ENCODE measurements at places on chromosomes 5 and 9.

DNA sequence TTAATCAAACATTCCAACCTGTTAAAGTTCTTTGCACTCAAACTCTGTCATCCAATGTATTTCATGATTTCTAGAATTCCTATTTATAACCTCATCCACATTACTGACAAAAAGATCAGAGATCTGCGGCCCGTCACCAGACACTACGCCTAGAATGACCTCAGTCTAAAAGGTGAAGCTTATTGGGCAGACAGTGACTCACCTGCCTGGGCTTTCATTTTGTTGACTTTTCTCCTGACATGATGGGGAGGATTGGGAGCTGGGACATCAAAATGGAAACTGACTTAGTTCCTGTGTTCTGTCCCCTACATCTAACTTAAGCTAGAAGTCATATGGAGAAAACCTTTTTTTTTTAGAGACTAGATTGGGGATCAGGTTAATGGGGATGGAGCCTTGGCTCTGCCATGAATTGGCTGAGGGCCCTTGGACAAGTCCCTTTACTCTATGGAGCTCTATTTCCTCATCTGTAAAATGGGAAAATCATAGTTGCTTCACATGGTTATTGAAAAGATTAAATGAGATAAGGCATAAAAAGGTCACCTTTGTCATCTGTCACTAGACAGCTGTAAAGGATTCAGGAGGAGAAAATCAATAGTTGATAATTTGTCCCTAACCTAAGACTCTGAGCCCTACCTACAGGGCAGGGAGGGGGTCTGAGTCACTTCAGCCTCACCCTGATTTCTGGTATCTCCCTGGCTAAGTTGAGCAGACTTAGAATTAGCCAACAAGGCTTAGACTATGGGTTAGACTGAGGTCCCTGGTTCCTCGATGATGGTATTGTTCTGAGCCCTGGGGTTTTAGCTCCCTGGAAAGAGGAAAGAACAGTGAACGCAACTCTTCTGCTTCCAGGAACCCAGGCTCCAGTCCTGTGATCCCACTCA, 224.8 kb upstream of the TBC1D2 start:
- no peak for DNase-seq

DNA sequence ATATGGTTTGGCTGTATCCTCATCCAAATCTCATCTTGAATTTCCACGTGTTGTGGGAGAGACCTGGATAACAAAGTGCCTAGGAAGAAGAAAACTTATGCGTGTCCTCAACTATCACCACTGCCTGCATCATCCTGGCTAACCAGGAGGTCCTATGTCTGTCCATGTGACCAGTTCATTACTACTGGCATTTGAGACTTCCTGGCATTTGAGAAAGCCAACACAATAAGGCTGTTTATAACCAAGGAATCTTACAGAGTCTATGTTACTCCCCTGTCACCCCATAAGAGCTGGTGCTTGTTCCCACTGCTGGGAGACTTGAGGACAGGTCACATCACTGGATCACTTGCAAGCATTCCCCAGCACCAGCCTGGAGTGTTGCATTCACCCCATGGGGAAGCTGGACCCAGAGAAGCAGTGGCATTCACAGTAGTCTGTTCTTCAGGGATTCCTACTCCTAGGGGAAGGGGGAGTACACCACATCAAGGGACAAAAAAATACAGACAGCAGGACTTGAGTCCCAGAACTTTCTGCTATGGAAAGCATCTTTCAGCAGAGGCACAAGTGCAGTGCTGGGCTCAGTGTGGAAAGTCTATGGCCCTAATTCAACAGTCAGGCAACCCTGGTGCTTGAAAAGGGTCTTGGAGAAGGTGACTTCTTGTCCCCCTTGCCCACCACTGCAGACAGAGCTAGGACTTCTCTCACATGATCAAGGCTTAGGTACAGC, 717.1 kb downstream of the SEMA5A start:
- no peak for DNase-seq

GRCh38 chr9:89740722-89741121, 135.9 kb downstream of the GADD45G start:
- DNase-seq = no peak

- no peak for DNase-seq
Measured at GRCh38 chr5:10424124-10424731, 17.5 kb upstream of the ROPN1L start.

GRCh38 chr9:124743686-124744348, 27.3 kb downstream of the NR6A1 start:
- DNase-seq = no peak

GRCh38 chr9:35675732-35676392, 2.1 kb downstream of the CA9 start:
- DNase-seq = no peak

DNA sequence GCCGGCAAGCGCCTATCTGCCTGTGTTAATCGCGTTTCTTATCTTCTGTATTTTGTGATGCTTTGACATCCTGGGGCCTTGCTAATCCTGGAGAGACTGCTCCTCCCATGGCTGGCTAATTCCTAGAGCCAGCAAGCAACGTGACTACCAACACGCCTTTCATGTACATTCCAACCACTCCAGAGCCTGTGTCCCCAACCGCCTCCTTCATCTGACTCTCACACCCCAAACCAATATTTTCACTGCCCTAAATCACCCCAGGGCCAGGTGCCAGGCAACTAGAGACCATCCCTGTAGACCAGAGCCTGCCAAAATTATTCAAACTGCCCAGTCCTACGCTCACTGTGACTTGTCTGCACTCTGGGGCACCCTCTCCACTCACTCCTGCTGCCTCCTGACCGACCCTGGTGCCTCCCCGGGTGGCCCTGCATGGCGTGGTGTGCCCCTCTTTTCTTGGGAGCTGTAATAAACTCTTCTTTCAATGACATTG, 50.5 kb upstream of the COL5A1 start:
- no peak for DNase-seq

DNA sequence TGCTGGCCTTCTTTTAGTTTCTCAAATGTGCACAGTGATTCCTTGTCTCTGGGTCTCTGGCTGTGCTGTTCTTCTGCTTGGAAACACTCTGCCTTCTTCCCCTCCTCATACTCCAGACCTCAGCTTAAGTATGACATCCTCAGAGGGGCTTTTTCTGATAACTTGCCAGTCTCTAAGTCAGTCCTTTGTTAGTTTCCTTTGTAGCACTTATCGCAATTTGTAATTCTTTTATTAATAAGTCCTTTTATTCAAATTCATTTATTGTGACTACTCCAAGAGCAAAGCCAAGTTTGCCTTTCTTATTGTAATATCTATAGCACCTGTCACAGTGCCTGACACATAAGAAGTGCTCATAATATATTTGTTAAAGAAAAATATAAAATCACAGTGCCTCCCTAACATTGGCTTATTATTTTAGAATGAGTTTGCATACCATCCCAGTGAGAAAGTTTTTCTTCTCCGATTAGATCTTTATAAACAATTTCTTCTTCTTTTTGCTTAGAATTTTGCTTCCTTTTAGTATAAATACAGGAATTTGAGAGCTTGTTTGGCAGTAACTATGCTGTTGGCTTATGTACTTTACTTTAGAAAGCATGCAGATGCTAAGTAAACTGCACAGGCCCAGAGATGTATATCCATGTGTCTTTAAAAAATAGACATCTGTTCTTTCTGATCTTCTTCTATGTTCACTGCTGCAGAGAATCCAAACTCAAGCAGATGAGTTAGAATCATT, 198.0 kb downstream of the GAS1 start:
- no peak for DNase-seq

GRCh38 chr5:152256580-152256979, 148.5 kb downstream of the NMUR2 start:
- DNase-seq = no peak

GRCh38 chr5:115579747-115580173, 22.5 kb downstream of the TICAM2 start:
- DNase-seq = no peak

DNA sequence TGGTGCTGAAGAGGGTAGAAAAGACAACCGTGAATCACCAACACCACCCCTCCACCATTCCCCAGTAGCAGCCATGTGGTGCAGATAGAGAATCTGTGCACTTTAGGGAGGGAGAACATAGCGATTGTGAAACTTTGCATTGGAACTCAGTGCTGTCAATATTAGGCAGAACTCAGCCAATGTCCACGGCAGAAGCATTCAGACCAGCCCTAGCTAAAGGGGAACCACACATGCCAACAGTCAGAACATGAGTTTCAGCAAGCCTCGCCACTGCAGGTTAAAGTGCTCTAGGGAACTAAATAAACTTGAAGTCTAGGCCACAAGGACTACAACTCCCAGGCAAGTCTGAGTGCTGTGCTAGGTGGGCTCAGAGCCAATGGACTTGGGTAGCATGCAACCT, 38.5 kb upstream of the DEPDC1B start:
- DNase-seq = no peak

GRCh38 chr5:156675395-156675794, 174.7 kb upstream of the PPP1R2B start:
- DNase-seq = no peak

DNA sequence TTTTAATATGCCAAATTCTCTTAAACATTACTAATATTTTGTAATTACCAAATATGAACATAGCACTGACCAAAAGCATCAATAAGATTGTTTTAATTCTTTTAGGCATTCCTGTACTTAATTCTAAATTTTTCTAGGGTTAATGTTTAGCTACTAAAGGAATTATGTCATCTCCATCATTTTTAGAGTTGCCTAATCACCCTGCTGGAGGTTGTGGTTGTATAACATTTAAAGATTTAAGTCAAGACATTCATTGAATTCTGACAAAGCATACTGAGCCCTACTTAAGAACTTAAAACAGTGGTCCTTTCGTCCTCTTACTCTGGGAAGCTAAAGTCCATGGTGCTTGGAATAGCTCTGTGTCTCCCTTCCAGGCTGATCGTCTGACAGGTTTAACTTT, 28.1 kb upstream of the DAB2 start:
- no peak for DNase-seq

DNA sequence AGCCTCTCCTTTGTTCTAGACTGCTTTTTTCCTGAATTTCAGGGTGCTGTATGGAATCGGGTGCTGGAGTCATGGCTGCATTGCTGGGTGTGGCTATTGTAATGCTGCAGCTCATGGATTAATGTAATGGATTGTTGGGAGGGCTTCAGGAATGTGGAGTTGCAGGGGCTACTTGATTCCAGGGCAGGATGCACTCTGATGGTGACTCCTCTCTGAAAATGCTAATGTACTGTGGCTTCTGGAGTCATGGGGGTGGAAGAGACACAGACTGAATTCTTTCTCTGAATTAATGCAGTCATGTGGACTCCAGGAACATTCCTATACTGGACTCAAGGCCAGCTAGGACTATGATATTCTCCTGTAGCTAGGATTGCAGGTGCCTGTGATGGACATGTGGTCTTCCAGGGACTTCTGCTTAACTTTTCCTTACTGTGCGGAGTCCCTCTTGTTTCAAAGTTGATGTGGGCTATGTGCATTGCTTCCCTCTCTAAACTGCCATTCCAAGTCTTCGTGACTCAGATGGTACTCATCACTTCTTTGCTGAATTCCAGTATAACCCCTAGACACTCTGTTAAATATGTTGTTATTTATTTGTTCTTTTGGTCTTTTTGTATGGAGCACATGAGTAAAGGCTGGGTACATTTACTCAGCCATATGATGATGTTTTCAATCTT, 396.2 kb downstream of the KCTD16 start:
- no peak for DNase-seq

GRCh38 chr9:14157191-14157590, 156.8 kb downstream of the NFIB start:
- no peak for DNase-seq

GRCh38 chr9:26520141-26520540, 372.5 kb downstream of the CAAP1 start:
- DNase-seq = no peak
